Gastrocnemius medialis (tissue), 4 donors: ENCODE measurements at places on chromosomes 7 and 10. TPM values are rescaled to one million over a fixed set of nuclear protein-coding genes. Genes with fewer than 3 reads are reported as not detected.
A peak's percentile ranks its signal among the peaks of the same experiment; 100 is the strongest.

DNA sequence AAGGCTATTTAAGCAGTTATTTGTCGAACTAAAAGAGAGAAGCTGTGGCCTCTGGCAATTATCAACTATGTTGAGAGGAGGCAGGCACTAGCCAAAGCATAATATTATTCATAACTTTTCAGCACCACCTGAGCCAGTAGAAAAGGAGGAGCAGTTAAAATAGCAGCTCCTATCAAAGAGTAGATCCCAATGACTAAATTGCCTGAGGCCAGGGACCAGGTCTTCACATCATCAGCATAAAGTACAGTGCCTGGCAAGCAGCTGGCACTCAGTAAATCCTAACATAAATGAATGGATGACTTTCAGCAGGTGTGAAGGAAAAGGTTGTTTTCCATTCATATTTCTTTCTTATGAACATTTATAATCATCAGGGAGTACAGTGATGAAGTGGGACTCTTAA, 309.0 kb upstream of the IMMP2L start:
- peaks cover 10% of the 10 kb centered on the region for H3K4me1 ChIP-seq
- H3K4me3 ChIP-seq, result no peak overlapping the region
- no peaks in the 10 kb centered on the region for H3K27me3 ChIP-seq
- no peak for DNase-seq
- H3K27ac ChIP-seq, result no peak overlapping the region
- no peaks in the 10 kb centered on the region for H3K36me3 ChIP-seq

DNA sequence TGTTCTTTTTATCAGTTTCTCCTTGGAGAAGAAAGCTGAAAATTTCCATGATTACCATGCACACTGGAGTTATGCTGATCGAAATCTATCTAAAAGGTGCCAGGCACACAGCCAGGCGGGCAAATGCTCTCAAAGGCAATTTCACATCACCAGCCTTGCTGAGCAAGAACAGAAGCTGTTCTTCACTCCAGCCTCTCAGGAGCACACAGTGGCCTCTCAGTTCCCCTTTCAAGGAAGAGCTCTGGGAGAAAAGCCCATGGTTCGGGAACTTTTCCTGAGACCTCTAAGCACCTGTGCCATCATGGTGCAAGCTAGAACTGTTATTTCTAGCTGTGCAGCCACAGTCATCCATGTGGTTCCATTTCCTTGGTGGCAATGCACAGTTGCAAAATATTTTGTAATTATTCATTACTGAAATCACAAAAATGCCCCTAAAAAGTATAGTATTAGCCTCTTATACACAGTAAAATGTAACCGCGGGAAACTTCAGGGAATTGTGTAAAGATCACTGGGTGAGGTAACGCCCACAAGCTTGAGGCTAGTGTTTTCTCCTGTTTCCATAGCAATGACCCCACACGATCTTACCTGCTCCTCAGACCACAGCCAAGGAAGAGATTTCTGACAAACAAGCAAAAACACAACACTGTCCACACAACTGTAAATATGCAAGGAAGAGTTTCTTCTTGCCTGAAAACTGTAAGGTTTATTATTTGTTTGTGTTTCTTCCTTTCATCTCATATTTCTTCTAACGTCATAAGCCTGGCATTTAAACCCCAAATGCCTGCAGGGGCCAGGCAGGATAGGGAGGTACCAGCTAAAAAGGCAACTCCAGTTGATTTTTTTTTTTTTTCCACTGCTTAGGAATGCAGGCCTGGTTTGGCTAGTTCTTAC, 121.2 kb downstream of the FAM107B start:
- H3K27ac ChIP-seq, result no peak overlapping the region
- H3K4me1 ChIP-seq, result no peaks in the 10 kb centered on the region
- no peaks in the 10 kb centered on the region for H3K36me3 ChIP-seq
- DNase-seq, result no peak
- no peaks in the 10 kb centered on the region for H3K27me3 ChIP-seq

GRCh38 chr7:143172354-143172753, 10.9 kb upstream of the TAS2R39 start:
- peak; percentile 14 for DNase-seq
- no peaks in the 10 kb centered on the region for H3K36me3 ChIP-seq
- H3K4me3 ChIP-seq, result peak overlapping the region; percentile 21
- H3K4me1 ChIP-seq, result no peaks in the 10 kb centered on the region
- H3K27ac ChIP-seq, result no peak overlapping the region

C10orf53 gene
- total RNA-seq, result not detected

DNA sequence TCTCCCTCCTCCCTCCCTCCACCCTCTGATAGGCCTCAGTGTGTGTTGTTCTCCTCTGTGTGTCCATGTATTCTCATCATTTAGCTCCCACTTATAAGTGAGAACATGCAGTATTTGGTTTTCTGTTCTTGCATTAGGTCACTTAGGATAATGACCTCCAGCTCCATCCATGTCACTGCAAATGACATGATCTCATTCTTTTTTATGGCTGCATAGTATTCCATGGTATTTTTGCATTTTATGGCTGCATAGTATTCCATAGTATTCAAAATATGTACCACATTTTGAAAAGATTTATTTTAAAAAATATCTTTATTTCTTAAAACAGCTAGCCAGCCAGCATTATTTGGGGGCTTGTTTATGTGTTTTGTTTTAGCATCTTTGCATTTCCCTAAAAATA, 275.6 kb downstream of the SFMBT2 start:
- H3K36me3 ChIP-seq, result no peaks in the 10 kb centered on the region
- no peak overlapping the region for H3K27ac ChIP-seq
- H3K4me3 ChIP-seq, result no peak overlapping the region
- peaks cover 8% of the 10 kb centered on the region for H3K27me3 ChIP-seq
- DNase-seq, result no peak

HHEX gene
- total RNA-seq, result 1.8 TPM

- no peak for DNase-seq
- peak overlapping the region; percentile 61 for H3K27ac ChIP-seq
- H3K4me3 ChIP-seq, result peak overlapping the region; percentile 2
- peaks cover 19% of the 10 kb centered on the region for H3K4me1 ChIP-seq
Observed at GRCh38 chr7:47405286-47405904, 176.5 kb downstream of the TNS3 start.

- no peaks in the 10 kb centered on the region for H3K27me3 ChIP-seq
- no peaks in the 10 kb centered on the region for H3K36me3 ChIP-seq
- no peak overlapping the region for H3K4me3 ChIP-seq
- DNase-seq, result no peak
Observed at GRCh38 chr10:50851884-50852671, 33.3 kb downstream of the A1CF start.

GRCh38 chr10:68784476-68784875, 42.9 kb upstream of the STOX1 start:
- H3K27ac ChIP-seq, result no peak overlapping the region
- DNase-seq, result no peak
- no peak overlapping the region for H3K4me3 ChIP-seq
- peaks cover 68% of the 10 kb centered on the region for H3K36me3 ChIP-seq
- H3K4me1 ChIP-seq, result no peaks in the 10 kb centered on the region

DNA sequence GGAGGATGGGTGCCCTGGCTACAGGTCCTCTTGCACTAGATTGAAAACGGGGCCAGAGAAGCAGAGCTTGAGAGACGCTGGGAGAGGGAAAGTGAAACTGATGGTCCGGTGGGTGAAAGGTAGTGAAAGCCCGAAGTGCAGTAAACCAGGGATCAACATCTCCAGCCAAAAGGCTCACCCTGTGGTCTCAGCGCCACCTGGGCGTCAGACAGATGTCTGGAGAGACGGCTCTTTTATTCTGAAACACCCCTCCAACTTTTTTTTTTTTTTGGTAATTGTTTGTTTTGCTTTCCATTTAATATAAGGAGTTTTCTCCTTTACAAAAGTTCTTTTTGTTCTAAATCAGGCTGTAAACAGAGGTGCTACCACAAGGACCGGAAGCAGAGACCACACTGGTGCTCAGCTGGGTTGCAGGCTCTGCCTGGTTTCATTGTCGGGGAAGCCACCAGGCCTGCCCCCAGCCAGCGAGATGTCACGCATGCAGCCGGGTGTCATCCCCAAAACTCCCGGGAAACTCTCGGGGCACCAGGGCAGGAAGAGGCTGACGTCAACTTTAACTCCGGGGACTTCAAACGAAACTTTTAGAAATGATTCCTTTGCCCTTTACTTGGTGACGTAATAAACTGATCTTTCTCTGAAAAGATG, 11.2 kb downstream of the IL2RA start:
- peaks cover 4% of the 10 kb centered on the region for H3K4me1 ChIP-seq
- H3K4me3 ChIP-seq, result peak overlapping the region; percentile 22
- DNase-seq, result no peak

DNA sequence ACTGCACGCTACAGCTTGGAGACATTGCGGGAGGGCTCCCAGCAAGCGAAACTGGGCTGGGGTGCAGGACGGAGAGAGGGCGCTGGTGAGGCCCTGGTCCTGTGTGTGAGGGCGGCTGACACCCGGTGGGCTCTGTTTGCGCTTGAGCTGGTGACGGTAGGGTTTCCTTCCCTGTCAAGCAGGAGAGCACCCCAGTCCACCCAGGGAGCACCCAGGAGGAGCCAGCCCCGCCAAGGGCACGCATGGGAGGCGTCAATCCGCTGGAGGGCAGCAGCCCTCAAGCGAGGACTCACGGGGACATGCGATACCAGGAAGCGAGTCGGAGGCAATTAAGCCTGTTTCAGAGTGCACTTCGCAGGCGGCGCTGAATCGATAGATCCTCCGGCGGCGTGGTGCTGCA, 109.4 kb downstream of the MAD1L1 start:
- H3K4me3 ChIP-seq, result no peak overlapping the region
- H3K4me1 ChIP-seq, result no peaks in the 10 kb centered on the region
- DNase-seq, result no peak
- no peaks in the 10 kb centered on the region for H3K36me3 ChIP-seq
- no peaks in the 10 kb centered on the region for H3K27me3 ChIP-seq

DNA sequence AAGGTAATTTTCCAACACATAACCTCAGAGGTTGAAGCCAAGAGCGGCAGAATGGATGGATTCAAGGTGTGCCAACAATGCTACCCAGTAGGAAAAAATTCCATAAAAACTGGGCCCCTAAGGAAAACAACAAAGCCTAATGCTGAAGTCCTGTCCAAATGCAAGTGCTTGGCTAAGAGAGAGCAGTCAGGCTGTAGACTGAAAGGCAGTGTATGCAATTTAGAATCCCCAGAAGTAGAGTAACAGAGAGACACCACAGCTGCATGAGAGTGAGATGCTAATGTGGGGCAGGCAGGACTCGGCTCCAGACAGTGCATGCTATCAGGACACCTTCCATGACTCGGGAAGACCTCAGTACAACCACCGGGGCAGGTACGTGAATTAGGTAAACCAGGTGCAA, 124.5 kb downstream of the ZFAND4 start:
- no peaks in the 10 kb centered on the region for H3K36me3 ChIP-seq
- no peak for DNase-seq
- H3K27me3 ChIP-seq, result no peaks in the 10 kb centered on the region
- no peak overlapping the region for H3K4me3 ChIP-seq
- no peaks in the 10 kb centered on the region for H3K4me1 ChIP-seq

ITGB8 gene
- 0.31 TPM for total RNA-seq

DNA sequence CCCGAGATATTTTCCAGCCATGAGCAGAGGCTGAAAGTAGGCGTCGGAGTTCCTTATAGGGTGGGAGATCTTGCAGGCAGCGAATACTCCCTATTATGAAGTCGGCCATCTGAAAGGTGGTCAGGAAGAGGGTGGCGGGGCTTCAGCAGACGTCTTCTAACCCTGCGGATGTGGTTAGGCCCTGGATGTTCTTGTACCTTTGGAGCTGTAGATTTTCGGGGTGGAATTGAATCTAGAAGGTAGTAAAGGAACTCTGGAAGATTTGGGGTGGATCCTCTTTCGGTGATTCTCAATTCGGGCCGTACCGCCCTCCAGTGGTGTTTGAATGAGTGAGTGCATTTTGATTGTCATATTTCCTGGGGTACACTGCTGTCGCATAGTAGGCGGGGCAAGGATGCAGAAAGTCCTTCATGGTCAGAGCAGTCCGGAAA, 635 bp downstream of the NUP205 start:
- peak overlapping the region; percentile 84 for H3K4me3 ChIP-seq
- no peaks in the 10 kb centered on the region for H3K36me3 ChIP-seq
- H3K27ac ChIP-seq, result peak overlapping the region; percentile 96
- H3K27me3 ChIP-seq, result no peaks in the 10 kb centered on the region

DNA sequence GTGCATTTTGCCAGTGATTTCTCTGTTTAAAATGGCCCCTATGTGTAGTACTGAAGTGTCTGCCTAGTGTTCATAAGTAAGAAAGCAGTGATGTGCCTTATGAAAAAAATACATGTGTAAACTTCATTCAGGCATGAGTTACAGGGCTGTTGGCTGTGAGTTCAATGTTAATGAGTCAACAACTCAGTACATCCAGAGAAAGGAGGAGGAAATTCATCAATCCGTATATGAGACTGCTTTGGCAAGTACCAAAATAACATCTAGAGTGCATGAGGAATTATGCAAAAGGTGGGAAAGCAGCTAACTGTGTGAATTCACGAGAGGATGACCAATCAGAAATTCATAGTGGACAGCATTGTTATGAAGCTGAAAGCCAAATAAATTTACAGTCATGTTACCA, 255.6 kb downstream of the ZEB1 start:
- H3K36me3 ChIP-seq, result no peaks in the 10 kb centered on the region
- no peaks in the 10 kb centered on the region for H3K27me3 ChIP-seq
- H3K4me3 ChIP-seq, result no peak overlapping the region
- no peak overlapping the region for H3K27ac ChIP-seq
- DNase-seq, result no peak

LRIT1 gene
- not detected for total RNA-seq

DNA sequence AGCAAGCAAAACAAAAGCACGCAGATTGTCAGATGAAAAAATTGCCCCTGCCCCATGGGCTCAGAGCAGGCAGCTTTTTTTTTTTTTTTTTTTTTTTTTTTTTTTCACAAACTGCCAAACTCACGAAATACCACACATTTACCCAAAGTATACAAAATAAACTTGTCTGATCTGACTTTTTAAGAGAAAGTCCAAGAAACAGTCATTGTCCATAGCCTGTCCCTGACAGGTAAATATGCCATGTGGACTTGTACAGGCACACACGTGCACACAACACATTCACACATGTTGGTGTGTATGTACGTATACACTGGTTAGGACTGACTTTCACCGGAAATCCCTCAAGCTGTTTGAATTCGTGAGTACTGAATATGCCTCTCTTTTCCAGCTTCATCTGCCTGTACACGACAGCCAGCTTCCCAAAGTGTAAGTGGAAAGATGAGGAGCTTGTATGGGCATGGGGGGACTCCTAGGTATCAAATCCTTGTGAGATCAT, 929 bp upstream of the HGF start:
- no peak for DNase-seq
- H3K36me3 ChIP-seq, result no peaks in the 10 kb centered on the region
- H3K4me3 ChIP-seq, result peak overlapping the region; percentile 42
- H3K27ac ChIP-seq, result peak overlapping the region; percentile 49
- H3K4me1 ChIP-seq, result no peaks in the 10 kb centered on the region
